ENCODE measurements at places on chromosomes 2 and 18. TPM values are rescaled to one million over a fixed set of nuclear protein-coding genes. Genes with fewer than 3 reads are reported as not detected.

DNA sequence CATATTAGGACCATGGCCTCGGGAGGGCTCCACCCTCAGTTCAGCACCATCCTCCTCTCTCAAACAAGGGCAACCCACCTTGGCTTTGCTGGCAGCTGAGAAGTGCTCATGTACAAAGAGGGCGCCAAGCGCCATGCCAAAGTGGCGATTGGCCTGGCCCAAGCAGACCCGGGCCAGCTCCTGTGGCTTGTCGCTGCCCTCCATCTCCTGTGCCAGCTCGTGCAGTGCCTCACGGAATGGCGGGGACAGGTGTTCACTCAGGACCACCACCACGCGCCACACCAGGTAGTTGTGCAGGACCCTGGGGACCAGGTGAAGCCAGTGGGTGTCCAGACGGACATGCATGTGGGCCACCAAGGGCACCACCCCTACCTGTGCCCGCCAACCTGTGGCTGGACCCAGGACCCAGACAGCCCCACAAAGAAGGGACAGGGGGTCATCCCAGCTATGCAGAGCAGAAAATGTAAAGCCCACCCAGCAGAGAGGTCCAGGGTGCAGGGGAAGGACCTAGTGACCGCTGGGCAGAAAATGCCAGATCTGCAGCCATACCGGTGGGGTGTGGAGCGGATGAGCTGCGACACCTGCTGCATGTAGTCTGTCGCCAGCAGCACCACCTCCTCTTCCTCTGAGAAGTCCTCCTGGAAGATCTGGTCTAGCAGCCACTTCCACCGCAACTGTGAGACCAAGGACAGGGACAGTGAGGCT lies 3.6 kb downstream of the ECEL1 start:
- no peak for DNase-seq

DNA sequence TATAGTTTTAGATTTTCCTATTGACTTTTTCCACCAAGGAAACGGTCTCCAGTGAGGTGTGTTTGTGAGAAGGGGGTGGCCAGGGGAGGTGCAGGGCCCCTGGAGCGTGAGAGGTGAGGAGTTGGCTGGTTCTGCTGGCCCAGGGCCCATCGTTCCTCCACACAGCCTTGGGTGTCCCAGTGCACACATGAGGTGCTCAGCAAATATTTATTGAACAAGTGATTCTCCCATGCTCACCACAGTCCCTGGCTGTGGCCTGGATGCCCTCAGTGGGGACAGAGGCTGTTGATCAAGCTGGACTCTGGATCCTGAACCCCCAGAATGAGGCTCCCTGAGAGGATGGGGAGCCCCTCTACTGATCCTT lies 5.0 kb downstream of the HAAO start:
- DNase-seq, result no peak

GRCh38 chr2:165693838-165694237 lies 100.2 kb downstream of the GALNT3 start:
- no peak for DNase-seq

GRCh38 chr2:46983065-46983801 lies 67.6 kb upstream of the MCFD2 start:
- DNase-seq, result no peak

- no peak for DNase-seq
Measured at GRCh38 chr2:55498582-55498981, 20.9 kb upstream of the CFAP36 start.

DNA sequence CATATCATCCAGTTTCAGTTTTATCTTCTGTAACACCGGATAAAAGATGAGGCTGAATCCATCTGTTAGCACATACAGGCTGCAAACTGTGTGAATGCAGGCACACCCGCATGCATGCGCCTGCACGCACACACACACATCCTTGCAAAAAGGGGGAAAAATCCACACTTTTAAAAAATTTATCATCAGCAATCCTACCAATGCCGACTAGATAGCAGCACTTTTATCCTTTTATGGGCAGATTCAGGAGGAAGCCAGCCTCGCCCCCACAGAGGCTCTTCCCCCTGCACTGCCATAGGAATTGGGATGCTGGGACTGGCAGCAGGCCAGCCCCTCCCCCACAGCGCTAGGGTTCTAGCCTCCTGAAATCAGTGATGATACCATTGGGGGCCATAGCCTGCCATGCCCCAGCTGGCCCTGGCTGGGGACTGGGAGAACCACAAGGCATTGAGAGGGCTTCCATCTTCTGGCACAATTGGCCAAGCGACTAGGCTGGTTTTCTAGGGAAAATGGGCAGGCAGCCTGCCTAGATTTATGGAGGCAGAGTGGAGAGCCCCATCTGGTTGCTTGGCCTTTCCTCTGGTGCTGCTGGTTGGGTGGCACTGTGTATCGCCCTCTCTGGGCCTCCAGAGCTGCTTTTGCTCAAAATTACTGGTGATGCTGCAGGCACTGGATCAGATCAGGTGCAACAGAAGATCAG lies 25.5 kb downstream of the CYRIA start:
- peak; percentile 73 for DNase-seq

- no peak for DNase-seq
Measured at GRCh38 chr2:77232909-77233425, 289.2 kb downstream of the LRRTM4 start.

GRCh38 chr2:46259777-46260168 lies 37.4 kb upstream of the EPAS1 start:
- DNase-seq, result no peak

DNA sequence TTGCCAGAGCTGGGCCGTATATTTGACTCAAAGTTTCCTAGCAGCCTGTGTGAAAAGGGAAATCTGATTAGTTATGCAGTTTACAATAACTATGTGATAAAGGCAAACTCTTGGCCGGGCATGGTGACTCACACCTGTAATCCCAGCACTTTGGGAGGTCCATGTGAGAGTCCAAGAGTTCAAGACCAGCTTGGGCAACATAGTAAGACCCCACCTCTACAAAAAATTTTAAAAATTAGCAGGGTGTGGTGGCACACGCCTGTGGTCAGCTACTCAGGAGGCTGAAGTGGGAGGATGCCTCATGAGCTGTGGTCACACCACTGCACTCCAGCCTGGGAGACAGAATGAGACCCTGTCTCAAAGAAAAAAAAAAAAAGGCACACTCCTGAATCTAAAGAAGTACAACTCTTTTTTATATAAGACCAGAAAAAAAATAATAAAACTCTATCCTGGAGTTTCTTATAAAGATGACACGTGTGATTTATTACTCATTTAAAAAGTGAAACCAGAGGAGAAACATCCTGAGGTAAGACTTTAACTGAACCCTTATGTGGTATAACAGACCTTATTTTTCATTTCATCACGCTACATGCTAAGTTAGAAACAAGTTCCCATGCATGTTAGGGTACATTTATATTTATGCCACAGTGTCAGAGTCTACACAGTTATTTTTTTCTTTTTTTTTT lies 32.6 kb upstream of the KCMF1 start:
- no peak for DNase-seq

GRCh38 chr18:58578321-58578720 lies 50.6 kb downstream of the ALPK2 start:
- no peak for DNase-seq

DNA sequence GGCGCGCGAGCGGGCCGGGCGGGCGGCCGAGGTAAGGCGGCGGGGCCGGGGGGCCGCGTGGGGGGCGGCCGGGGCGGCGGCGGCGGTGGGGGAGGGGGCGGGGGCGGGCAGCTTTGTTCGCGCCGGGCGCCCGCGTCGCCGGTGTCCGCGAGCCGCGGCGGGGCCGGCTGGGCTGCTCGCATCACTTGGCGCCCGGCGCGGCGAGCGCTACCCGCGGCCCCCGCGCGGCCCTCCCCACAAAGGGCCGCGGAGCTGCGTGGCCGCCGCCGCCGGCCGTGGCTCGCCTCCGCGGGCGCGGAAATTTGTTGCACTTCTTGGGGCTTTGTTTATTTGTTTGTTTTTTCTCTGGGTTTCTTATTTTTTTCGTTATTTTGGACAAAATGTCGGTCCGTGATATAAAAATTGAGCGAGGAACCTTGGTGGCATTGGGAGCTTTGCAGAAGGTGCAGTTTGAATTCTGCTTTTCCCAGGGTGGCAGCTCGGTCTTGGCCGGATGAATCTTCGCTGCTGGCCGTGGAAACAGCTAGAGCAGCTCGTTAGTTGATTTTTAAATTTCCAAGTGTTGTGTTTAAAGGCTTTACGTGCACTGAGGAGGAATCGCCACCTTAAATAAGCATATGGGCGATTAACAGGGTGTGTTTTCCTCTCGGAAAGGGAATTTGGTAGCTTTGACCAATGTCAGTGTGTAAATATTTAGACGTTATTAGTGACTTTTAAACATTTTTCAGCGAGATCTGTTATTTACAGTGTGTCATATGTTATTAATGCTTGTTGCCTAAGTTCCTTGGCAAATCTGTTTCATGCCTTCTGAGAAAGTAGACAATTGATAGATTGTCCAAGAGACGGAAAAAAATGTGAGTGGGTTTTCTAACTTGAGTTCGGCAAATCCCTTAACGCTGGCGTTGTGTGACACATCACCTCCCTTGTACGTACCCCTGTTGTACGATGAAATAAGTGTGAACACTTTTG lies 822 bp downstream of the UBE2E3 start:
- DNase-seq, result no peak

DNA sequence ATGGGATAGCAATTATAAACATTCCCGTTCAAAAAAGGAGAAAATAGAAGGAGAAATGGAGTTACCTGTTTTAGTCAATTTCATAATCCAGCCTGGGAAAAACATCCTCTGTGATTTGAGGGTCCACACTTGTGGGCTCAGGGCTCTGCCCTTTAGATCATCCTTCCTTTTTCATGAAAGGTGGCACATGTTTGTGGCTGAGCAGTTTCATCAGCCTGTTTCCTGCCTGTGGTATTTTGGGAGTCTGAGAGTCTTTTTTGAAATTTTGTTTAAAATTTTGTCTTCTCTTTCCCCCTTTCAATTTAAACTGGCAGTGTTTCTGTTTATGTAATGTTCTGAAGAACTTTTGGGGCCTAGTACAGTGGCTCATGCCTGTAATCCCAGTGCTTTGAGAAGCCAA lies 84.0 kb downstream of the KIAA1328 start:
- no peak for DNase-seq

DNA sequence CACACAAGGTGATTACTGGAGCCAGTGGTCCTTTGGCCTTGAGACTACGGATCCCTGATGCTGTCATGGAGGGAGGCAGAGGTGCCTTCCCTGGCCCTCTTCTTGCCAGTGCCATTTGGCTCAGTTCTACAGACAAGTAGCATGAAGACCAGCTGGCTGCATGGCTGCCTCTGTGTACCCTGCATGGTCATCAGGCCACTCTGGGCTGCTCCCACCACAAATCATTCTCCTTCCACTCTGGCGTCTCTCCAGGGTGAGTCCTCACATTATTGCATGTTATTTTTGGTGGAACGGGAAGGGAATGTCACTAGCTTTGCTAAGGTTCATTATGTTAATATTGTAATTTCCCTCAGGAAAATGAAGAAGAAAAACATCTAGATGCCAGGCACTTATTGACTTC lies 229.8 kb downstream of the VAPA start:
- DNase-seq, result peak; percentile 76

DNA sequence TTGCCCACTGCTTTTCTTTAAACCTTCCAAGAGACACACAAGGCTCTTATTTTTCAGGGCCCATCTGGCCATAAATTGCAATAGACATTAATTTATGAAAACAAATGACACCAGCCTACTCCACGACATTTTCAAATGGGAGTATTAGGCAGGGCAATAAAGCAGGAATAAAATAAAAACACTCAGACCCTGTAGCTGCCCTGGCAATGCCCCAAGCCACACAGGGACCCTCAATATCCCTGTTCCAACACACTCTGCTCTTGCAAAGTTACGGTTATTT lies 550.8 kb upstream of the TNP1 start:
- no peak for DNase-seq

The TUBA3E gene
- not detected for total RNA-seq

The PMAIP1 gene
- total RNA-seq, result 34.3 TPM

The RIT2 gene
- total RNA-seq, result not detected

The CYP1B1 gene
- total RNA-seq, result 21.9 TPM

The ASTL gene
- 1.8 TPM for total RNA-seq

The OXER1 gene
- not detected for total RNA-seq
